Retina (tissue), 1 donor: ENCODE measurements at places on chromosomes 5 and 9.

- DNase-seq = no peak
These were observed 115.9 kb downstream of the RGS3 start for GRCh38 chr9:113579283-113580040.

DNA sequence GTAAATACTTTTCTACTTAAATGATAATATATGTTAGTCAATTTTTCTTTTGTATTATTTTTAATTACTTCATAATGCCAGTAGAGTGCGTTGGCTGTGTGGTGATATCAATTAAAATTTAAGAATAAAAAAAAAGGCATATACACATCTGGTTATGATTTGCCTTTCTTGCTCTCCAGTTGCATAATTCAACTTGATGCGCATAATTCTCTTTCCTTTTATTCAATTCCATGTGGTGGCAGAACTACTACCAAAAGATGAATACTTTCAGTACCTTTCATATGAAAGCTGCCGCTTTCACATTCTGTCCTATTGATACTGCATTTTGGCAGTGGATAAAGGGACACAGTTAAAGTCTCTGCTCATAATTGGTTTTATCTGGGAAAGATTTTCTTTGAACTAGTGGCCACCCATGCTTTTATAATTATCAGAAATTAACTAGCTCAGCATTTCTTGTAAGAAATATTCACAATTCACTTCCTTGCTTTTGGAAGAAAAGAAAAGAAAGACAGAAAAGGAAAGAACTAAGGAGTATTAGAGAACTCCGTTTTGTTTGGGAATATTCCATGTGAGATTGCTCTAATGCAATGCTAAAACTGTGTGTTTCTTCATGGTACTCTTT is 12.3 kb upstream of the ADGRV1 start:
- no peak for DNase-seq

DNA sequence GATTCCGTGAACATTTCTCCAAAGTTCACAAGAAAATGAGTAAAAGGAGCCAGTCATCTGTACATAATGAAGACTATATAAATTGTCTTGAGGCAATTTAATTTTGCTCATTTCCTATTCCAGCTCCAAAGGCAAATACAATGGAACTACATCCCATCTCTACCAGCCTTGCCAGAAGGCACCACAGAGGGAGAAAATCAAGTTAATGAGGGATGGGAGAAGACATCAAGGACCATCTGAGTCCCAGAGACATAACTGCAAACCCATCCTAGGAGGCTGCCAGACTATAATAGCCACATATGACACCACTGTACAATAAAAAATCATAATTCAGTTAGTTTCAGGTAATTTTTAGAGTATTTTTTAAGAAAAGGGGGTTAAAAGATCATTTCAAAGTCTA is 136.3 kb upstream of the RGMB start:
- peak; percentile 26 for DNase-seq

DNA sequence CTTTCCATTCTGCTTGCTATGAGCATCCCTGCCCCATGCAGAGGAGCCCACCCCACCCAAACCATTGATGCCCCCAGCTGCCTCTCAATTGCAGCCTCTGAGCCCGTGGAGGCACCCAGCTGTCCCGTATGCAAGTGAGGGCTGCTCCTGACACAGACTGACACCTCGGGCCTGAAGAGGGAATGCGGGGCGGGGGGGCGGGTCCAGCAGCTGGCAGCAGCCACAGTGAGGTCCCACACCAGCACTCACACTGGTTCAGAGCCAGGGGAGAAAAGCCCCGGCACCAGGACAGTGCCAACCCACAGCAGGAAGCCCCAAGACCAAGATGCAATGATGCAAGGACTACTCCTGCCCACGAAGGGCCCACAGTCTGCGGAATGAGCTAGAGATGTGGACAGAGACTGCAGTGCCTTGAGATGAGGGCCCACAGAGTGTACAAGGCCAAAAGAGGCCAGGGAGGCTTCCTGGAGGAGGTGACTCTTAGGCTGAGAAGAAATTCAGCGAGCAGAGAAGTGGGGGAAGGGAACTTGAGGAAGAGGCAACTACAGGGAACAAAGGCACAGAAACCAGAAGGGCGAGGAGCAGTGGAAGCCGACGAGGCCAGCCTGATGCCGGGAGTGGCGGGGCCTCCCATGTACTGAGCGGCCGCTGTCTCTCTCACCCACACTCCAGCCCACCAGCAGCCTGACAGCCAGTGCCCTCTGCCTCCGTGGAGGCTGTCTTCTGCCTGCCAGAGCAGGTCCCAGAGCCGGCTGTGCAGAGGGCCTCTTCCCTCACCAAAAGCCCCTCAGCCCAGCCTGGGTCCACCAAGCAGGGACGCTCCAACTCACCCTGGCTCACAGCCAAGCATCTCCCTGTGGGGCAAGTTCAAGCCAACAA is 9.2 kb downstream of the EEIG1 start:
- no peak for DNase-seq

- peak; percentile 28 for DNase-seq
These were observed 82.7 kb downstream of the SHC3 start for GRCh38 chr9:89095761-89096528.

DNA sequence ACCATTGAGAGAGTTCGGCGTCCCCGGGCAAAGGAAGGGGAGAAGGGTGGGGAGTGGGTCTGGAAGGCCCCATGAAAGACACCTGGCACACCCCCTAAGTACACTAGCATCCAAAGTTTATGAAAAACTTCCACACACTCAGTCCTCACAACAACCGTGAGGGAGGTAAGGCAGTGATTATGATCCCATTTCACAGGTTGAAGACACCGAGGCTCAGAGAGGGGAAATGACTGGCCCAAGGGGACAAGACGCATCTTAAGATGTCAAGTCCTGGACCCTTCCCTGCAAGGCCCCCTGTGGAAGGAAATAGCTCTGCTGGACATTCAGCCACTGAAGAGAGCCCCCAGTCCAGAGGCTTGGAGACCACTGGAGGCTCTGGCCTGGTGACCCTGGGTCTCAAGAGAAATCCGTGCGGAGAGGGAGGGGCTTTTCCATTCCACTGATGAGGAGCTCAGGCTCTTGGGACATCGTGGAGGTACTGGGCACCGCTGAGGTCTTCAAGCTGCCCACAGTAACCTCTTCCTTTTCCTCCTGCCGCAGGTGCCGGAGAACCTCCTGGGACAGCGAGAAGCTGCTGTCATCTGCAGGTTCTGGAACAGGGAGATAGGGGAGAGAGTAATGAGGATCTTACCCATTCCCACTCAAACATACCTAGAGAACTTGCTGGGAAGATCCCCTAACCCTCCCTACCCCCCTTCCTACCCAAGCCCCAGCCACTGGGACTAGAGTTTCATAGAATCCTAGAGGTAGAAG is 5.2 kb downstream of the SMIM33 start:
- DNase-seq = no peak

GRCh38 chr5:13276156-13276555 is 668.3 kb downstream of the DNAH5 start:
- no peak for DNase-seq

DNA sequence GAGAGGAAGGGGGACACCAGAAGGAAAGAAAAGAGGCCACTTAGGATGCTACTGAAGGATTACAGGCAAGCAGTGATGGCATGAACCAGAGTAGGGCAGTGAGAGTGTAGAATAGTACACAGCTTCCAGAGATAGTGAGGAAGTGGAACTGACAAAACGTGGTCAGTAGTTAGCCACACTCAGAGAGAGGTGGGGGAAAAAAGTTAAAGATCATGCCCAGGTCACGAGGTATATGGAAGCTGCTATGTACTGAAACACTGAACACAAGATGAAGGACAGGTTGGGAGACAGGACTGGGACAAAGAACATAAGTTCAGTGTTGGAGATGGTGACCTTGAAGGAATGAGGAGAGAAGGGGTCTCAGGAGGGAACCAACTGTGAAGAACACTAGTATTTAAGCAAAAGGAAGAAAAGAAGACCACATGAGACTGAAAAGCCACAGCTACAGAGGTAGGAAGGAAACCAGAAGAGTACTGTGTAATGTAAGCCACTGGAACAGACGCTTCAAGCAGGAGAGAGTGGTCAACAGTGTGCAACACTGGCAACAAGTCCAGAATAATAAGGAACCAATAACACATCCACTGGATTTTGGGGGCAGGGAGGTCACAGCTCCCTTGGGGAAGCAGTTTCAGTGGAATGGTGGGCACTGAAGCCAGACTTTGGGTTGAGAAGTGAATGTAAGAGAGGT is 45.5 kb downstream of the ELL2 start:
- no peak for DNase-seq

GRCh38 chr5:65563777-65564176 is 681 bp downstream of the PPWD1 start:
- no peak for DNase-seq

DNA sequence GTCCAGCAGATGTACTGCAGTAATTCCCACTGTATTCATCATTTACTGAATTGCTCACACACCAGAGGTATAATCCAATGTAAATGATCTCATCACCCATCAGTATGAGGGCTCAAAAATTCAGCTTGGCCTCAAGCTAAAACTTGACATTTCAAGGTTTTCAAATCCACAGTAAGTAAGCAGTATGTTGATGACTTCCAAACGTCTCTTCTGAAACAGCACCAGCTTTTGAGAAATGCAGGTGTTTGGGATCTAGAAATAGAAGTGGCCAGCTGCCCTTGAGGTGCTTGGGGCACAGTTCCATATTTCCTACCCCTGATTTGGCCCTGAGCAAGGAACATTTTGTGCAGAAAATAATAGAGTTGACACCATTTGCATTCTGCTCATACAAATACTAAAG is 388.0 kb upstream of the TUSC1 start:
- no peak for DNase-seq

DNA sequence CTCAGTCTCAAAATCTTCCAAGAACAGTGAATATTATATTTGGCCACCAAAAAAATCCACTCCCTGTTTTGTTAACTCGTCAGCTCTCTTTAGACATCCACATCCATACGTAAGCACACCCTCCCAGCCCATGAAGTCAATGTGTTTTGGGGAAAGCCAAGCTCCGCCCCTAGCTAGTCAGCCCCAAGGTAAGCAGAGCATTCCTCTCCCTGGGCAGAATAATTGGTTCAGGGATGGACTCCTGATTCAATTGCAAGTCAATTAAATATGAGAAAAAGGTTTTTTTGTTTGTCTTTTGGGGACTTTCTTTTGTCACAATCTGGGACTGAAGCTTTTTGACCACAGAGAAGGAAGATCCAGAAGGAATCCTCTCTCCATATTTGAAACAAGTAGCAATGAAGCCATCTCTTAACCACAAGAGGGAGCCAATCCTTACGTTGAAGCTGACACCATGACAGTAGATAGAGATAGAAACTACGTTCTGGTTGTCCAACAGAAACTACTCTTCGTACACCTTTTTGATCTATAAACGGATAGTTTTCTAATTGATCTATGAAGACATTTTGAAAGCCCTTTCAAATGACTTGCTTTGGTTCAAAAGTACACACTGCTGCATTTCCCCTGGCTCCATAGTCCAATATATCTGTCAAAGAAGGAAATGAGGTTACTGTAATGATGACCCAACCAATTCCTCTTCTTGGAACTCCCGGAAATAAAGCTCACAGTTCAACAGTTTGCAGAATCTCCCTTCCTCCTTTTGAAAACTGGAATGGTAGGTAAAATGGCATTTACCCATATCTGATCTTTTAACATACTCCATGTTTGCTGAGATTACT is 166.4 kb downstream of the TLE1 start:
- DNase-seq = peak; percentile 55

GRCh38 chr9:32524892-32525708 is 896 bp downstream of the RIGI start:
- DNase-seq = peak; percentile 40

GRCh38 chr9:117063721-117064471 is 351.0 kb downstream of the ASTN2 start:
- no peak for DNase-seq

GRCh38 chr5:43859309-43859708 is 256.3 kb downstream of the NNT start:
- DNase-seq = no peak

GRCh38 chr9:5556101-5556705 is 45.9 kb downstream of the PDCD1LG2 start:
- no peak for DNase-seq

- DNase-seq = peak; percentile 83
These were observed 19.9 kb downstream of the NOTCH1 start for GRCh38 chr9:136525841-136526499.

GRCh38 chr5:125484742-125485641 is 738.6 kb upstream of the ZNF608 start:
- peak; percentile 32 for DNase-seq

DNA sequence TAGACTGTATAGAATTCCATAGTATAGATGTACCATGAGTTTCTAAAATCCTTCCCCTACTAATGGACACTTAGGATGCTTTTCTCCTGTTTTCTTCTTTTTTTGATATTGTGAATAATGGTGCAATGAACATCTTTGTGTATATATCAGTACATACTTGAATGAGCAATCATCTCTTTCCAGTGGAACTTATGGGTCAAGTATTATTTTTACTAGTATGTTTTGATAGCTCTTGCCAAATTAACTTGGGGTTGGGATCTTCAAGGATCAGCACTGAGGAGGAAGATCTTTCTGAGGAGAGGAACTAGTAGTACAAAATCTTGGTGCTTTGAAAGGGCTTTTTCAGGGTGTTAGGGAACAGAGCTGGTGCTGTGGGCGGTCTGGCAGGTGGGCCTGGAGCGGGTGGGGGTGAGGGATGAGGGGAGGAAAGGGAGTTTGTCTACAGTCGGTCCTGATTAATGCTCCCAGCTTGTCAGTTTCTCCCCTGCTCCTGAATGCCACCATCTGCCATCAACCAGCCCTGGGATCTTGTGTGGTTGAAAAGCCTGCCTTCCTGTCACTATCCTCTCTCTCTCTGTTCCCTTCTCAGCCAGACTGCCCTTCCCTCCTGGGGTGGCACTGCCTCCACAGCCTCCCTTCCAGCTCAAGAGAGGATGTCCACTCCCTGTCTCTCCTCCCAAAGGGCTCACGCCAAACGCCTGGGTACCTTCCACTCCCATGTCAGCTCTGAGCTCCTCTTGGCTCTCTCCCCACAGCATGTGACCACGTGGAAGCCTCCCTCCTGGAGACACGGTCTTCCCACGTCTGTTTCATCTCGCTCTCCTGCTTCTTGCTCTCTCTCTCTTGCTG is 185.9 kb downstream of the DAB2IP start:
- no peak for DNase-seq

- DNase-seq = no peak
These were observed 126.9 kb downstream of the TLE1 start for GRCh38 chr9:81562231-81563019.

DNA sequence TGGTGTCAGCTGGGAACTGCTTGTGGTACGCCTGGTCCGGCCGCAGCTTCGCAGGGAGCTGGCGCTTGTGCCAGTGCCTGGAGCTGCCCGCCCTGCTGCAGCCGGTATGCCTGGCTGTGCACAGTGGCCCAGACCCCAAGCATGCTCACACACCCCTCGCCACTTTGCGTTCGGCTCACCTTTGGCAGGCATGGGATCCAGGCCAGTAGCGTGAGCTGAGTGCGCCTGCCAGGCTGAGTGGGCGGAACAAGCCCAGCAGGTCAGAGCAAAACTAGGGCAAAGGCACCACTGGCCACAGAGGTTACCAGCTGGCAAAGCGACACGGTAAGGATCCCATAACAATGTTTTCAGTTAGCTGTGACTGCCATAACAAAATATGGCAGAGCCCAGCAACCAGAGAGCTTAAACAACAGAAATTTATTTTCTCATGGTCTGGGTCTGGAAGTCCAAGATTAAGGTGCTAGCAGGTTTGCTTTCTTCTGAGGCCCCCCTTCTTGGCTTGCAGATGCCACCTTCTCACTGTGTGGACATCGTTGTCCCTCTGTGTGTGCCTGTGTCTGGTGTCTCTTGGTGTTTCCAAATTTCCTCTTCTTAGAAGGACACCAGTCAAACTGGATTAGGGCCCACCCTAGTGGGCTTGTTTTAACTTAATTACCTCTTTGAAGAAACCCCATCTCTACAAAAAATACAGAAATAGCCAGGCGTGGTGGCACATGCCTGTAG is 61.6 kb downstream of the PSAT1 start:
- DNase-seq = no peak

GRCh38 chr5:15850939-15851341 is 328.7 kb downstream of the MARCHF11 start:
- DNase-seq = no peak
